Activated CD4-positive, alpha-beta memory T cell treated with anti-CD3 and anti-CD28 coated beads for 36 hours (primary cell): ENCODE measurements at places on chromosomes 16 and 17. TPM values are rescaled to one million over a fixed set of nuclear protein-coding genes. Genes with fewer than 3 reads are reported as not detected.
A peak's percentile ranks its signal among the peaks of the same experiment; 100 is the strongest.

- no peak overlapping the region for H3K27ac ChIP-seq
- no peaks in the 10 kb centered on the region for H3K36me3 ChIP-seq
- DNase-seq, result peak; percentile 4
These were observed 51.3 kb downstream of the MEAK7 start for GRCh38 chr16:84453061-84453752.

- H3K4me3 ChIP-seq, result no peak overlapping the region
- H3K27ac ChIP-seq, result no peak overlapping the region
- H3K4me1 ChIP-seq, result peaks cover 9% of the 10 kb centered on the region
- H3K27me3 ChIP-seq, result no peaks in the 10 kb centered on the region
These were observed 12.8 kb downstream of the CANT1 start for GRCh38 chr17:78996781-78997201.

DNA sequence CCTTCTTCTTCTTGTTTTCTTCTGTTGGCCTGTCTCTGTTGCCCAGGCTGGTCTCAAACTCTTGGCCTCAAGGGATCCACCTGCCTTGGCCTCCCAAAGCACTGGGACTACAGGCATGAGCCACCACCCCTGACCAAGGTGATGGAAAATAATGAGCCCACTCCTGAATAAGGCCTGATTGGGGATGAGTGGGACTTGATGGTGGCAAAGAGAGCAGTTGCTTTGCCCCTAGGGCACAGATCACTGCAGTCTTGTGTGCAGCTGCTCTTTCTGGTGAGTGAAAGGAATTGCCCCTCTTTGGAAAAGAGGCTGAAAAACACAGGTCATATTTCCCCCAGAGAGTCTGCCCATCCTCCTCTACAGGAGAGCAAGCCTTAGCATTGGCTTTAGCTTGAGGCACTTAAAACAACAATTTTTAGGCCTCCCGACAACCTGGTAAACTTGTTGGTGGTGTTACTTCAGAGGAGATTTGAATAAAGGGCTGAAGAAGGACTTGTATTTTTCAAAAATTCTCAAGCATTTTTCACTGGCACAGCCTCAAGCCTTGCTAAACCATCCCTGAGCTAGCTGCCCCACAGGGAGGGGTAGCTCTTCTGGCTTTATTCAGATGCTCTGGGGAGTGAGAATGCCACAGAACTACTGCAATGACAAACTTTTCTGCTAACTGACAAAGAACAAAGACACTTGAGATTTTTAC, 6.1 kb upstream of the PDP2 start:
- DNase-seq, result peak; percentile 57
- H3K27ac ChIP-seq, result peak overlapping the region; percentile 96
- no peaks in the 10 kb centered on the region for H3K27me3 ChIP-seq
- peak overlapping the region; percentile 46 for H3K4me3 ChIP-seq

KRTAP4-3 gene
- not detected for total RNA-seq

AFMID gene
- 19.0 TPM for total RNA-seq

DNA sequence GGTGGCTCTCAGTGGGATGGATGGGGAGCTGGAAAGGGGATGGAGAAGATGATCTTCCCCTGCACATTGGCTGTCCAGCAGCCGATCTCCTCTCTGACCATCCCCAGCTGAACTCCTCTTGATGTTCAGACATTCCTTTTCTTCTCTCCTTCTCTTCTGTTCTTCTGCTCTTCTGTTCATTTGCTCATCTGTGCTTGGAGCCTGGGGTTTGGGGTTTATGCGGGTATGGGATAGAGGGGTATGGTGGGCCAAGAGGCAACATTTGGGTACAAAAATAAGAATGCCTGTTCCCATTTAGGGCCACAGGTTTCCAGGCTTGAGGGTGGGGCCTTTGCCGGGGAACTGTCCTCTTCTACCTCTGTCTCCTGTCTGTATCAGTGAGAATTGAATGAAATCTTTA, 205.4 kb upstream of the XYLT1 start:
- no peak overlapping the region for H3K27ac ChIP-seq
- no peaks in the 10 kb centered on the region for H3K4me1 ChIP-seq
